ENCODE measurements at places on chromosomes 12 and 14.

DNA sequence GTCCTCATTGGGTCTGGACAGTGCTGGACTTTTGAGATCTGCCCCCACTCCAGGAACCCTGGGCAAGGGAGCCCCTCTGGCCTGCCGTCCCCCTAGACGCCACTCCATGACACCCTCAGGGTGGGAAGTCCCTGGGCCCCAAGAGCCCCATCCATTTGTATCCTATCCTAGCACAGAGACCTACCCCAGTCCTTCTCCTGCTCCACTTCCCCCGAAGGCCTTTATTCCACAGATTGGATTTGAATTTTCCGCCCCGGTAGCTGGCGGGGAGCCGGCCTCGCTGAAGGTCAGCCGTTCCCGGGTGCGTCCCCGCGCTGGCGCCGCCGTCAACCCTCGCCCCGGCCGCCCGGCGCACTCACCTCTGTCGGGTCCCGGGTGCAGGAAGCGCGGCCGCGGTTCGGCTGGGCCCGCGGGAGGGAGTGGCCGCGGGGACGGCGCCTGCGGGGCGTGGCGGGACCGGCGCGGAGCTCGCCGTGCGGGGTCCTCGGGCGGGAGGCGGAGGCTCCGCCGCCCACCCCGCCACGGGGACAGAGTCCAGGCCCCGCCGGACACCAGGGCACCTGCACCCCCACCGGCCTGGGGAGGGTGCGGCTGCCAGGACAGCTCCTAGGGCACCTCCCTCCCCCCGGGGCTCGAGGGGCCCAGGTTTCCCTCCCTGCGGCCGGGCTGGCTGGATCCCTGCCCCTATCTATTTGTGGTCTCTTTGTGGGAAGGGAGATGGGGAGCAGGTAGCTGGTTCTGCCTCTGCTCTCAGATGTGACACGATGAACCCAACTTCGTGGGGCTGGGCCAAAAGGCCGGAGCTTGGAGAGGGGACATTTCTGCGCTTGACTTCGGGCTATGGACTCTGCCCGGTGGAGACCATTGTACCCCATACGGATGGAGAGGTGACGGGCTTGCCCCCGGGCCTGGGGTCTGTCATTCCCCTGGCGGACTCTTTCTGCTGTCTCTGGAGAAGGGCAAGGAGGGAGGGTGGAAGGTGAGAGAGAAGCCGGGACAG, 19.9 kb upstream of the GPR68 start:
- no peak for DNase-seq

DNA sequence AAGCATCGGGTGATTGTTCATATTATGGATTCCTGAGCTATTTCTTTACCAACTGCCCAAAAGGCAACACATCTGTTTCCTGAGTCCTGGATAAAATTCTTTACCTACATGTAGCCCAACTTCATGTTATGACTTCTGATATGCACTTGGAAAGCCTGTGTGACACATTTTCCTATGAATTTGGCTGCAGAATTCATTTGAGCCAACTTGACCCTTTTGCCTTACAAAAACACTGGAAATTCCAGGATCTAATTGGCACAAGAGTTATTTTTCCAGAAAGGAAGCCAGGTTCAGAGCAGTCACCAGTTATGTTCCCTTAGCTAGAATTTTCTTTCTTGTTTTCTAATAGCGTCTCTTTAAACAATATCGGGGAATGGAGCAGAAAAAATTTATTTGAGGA, 202.5 kb upstream of the LRIG3 start:
- no peak for DNase-seq

GRCh38 chr12:105166736-105167135, 59.2 kb downstream of the WASHC4 start:
- no peak for DNase-seq

- DNase-seq, result no peak
These were observed 41.0 kb downstream of the GPHB5 start for GRCh38 chr14:63277591-63278183.

DNA sequence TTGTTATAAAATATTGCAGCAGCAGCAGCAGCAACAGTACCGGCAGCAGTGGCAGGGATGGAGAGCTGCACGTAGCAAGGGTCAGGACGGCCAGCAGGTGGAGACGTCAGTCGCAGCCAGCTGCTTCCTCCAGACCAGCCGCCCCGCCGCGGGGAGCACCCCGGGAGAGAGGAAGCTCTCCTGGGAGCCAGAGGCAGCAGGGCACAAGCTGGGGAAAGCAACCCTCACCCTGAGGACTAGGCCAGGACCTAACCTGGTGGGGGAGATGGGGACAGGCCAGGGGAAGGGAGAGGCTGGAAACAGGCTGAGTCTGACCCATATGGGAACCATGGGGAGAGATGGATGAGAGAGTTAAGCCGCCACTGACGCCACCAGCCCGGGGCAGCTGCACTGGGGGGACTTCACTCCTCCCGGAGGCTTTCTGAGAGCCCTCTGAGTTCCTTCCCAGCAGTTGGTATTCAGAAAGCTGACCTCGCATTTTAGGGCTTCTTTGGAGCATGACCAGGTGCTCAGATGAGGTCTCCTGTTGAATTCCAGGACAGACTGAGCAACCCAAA, 56.3 kb downstream of the SPTB start:
- DNase-seq, result peak; percentile 35

Data from NCI-H2081 treated with DMSO at 0.1 percent for 48 hours (cell line).